ENCODE measurements at places on chromosomes 1 and 21.

GRCh38 chr1:202205523-202206190 lies 12.1 kb downstream of the LGR6 start:
- DNase-seq, result no peak

DNA sequence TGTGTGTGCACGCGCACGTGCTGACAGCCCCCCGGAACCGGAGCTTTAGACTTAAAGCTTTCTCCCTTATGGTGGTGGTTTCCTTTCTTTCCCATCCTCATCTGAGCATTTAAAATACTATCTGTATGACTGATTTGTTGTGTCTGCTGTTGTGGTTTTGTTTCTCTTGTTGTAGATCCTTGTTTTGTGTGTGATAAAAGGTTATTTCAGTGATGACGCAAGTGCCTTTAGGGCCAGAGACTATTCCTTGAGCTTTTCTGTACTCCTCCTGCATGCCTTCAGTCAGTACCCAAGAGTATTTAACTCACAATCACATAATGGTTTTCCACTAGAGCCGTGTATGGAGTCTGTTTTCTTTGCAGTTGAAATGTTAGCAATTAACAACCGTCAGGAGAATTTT lies 45.4 kb downstream of the LCA5L start:
- no peak for DNase-seq

GRCh38 chr1:236484310-236484971 lies 39.3 kb upstream of the LGALS8 start:
- no peak for DNase-seq

DNA sequence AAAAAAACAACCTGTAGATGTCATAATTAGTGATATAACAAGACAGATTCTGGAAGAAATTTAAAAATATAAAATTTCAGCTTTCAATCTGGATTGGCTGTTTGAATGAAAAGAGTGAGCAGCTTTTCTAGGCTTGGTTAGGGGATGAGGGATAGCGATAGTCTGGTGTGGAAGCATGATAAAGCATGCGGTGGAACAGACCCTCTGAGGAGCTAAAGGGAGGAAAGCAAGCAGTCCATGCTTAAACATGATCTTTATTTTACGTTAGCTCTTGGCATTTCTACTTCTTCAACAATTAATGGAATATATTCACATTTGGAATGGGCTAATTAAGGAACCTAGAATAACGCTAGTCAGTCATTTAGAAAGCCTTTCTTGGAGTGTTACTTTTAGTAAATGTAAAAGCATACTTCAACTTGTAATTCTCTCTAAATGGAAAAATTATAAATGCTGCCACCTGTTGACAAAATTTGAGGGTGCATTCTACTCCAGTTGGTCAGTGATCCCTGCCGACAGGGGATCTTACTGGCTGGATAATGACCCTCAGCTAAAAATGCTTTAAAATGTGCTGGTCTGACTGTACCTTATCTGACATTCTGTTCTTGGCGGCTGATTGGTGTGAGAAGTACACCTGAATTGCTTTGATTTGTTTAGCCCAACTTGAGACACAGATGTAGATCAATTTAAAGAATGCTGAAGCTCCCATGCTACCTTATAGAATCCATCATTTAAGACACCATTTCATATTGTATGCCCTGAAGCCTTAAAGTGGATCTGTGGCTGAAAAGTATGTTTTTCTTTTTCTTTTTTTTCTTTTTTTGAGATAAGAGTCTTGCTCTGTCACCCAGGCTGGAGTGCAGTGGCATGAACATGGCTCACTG lies 61.2 kb downstream of the AK4 start:
- DNase-seq, result peak; percentile 51

GRCh38 chr21:20388400-20388799 lies 609.8 kb upstream of the NCAM2 start:
- no peak for DNase-seq

- DNase-seq, result no peak
Observed at GRCh38 chr1:153505576-153505975, 30.2 kb downstream of the S100A6 start.

- DNase-seq, result no peak
Observed at GRCh38 chr1:162913345-162913744, 52.4 kb upstream of the CCDC190 start.

DNA sequence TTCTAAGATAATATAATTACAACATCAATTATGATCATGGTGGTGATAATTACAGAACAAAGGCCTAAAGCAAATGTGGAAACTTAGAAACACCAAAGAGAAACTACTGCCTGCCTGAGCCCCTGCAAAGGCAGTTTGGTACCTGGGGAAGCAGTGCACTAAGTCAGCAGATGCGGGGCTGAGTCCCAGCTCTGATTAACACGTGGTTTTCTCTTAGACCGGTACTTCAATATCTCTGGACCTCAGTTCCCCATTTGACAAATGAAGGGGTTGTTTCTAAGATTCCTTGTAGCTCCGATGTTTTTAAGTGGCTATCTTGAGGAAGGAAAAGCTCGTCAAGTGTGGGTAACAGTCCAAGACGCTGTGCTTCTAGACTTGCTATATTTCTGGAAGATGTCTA lies 16.7 kb upstream of the PLEKHA6 start:
- DNase-seq, result no peak

DNA sequence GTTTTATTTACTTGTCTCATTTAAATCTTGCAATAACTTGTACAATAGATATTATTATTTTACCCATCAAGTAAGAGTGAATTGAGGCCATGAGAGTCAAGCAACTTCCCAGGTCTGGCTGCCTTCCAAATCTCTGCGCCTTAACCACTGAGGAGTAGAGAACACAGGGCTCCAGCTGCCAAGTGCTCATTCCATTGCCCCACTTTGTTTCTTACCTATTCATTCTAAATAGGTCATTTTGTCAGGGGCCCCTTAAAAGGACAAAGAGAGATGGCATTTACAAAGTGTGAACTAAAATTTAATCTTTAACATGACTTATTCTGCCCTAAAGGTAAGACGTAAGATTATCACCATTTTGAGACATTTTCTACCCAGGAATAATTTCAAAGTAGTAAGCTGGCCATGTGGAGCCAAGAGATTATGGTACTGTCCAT lies 3.5 kb downstream of the PPP1R15B start:
- peak; percentile 22 for DNase-seq

DNA sequence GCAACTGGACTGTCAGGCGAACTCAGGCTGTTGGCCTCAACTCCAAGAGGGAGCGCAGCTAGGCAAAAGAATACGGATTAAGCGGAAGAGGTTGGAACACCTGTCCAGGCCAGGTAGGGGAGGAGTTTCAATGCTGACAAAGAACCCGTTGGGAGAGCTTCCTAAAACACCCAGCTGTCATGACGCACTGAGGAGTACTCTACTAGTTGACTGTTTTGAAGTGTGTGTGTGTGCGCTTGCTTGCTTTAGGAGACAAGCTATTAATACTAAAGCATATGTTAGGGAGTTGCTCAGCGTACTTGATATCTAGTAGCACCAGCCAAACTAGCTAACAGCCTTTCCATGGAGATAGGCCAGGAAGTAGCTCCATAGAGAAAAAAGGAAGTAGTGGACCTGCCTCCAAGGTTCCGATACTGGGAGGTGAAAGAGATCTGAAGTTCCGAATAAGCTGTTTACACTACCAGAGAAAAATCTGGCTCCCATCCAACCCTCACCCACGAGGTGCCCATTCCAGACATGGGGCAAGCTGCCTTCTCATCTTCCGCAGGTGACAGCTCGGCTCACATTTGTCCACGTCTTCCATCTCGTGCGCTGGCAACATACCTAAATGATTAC lies 974 bp upstream of the FNBP1L start:
- no peak for DNase-seq

DNA sequence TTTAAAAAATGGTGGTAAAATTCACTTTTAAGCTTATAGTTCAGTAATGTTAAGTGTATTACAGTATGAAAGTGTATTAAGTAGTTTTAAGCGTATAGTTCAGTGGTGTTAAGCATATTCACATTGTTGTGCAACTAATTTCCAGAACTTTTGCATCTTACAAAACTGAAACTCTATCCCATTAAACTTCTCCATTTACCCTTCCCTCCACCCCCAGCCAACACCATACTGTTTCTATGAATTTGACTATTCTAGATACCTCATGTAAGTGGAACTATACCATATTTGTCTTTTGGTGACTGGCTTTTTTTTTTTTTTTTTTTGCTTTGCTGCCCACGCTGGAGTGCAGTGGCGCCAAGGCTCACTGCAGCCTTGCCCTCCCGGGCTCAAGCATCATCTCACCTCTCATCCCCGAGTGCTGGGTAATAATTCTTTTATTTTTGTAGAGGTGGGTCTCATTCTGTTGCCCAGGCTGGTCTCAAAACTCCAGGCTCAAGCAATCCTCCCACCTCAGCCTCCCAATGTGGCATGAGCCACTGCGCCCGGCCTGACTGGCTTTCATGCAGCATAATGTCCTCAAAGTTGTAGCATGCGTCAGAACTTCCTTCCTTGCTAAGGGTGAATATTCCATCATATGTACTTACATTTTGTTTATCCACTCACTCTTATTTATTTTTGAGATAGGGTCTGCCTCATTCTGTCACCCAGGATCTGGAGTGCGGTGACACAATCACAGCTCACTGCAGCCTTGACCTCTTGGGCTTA lies 45.1 kb upstream of the BMP8B start:
- DNase-seq, result no peak

GRCh38 chr1:212769459-212770167 lies 22.0 kb downstream of the NSL1 start:
- DNase-seq, result no peak

- no peak for DNase-seq
Observed at GRCh38 chr1:32606565-32607371, 43.6 kb downstream of the ZBTB8OS start.

DNA sequence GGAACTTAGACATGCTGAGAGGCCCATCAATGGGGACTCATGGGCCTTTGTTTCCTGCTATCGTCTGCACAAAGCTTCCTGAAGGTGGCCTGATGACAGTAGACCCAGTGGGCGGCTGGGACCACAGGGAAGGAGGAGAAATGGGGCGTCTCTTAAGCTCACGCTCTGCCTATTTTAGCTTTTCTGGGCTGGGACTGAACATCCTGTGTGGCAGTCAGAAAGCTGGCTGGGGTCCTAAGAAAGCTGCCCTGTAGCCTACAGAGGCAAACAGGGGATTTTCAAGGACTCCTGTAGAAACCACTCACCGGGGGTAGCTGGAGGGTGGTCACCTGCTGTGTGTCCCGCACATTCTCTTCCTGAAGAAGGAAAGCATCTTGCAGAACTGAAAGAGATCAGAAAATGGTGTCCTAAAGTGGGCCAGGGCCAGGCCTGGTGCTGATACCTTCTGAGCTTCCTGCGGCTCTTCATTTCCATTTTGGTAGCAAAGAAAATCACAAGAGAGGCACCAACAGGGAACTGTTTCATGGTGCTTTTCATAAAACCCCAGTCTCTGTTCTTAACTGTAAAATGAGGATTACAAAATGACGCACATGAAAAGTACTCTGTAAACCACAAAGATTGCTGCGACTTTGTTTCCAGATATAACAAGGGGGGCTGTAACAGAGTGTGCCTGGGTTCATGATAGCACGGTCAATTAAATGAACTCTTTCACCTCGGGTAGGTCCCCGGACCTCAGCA lies 8.6 kb downstream of the ZNF496 start:
- no peak for DNase-seq

DNA sequence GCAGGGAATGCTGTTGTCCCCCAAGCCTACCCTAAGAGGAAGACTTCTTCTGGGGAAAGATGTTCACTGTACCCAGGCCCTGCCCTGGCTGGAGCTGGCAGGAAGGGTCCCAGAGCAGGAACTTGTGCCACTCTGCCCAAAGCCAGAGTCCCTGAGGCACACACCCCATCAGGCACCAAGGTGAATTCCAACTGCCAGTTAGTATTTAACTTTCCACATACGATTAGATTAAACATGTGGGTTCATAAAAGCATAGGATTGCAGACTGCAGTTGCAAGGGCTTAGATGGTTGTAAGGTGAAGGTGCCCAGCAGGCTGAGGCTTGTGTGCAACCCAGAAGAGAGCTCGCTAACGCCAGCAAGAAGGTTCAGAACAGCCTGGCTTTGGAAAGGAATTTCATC lies at the start of gene KCNE2:
Gene KCNE2 (plus strand): TSS at position 274 of the 400 bp plus-strand sequence. CDS start 6,473 bp downstream, outside the sequence.
- DNase-seq, result no peak

DNA sequence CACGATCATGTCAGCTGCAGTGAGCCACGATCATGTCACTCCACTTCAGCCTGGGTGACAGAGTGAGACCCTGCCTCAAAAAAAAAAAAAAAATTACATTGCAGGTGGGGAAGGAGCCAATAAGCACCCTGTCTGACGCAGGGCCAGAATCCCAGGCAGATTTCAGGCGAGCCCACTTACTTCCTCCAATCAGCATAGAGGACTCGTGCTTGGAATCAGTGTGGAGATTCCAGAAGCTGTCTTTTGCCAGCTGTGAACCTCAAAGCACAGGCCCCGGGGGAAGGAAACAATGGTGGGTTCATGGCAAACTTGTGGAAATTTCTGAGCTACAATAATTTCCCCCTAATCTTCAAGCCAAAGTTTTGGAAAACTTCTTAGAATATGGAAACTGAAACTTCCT lies 178.2 kb upstream of the ZNF644 start:
- DNase-seq, result no peak

- no peak for DNase-seq
Observed at GRCh38 chr21:43270800-43271301, 102.0 kb downstream of the CRYAA start.

GRCh38 chr1:8376358-8376840 lies 58.5 kb downstream of the SLC45A1 start:
- DNase-seq, result no peak

- DNase-seq, result peak; percentile 70
Observed at GRCh38 chr1:77545970-77546369, 136.5 kb downstream of the ZZZ3 start.

DNA sequence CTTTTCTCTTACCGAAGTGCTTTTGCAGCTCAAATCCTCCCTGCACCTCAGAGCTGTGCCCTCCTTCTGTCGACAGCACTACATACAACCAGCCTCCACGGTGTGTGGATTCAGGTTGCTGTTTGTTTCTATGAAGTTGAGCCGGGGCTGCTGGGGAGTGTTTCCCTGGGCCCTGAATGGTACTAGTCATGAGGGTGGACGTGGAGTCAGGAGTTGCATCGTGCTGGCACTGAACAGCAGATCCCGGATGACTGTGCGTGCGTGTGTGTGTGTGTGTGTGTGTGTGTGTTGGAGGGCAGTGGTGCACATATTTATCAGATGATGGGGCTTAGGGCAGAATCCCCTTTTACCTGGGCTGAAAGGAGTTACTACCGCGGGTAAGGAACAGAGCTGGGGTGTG lies 47.0 kb downstream of the ACTL8 start:
- DNase-seq, result no peak
